ENCODE measurements at places on chromosomes 2 and 18. TPM values are rescaled to one million over a fixed set of nuclear protein-coding genes. Genes with fewer than 3 reads are reported as not detected.

DNA sequence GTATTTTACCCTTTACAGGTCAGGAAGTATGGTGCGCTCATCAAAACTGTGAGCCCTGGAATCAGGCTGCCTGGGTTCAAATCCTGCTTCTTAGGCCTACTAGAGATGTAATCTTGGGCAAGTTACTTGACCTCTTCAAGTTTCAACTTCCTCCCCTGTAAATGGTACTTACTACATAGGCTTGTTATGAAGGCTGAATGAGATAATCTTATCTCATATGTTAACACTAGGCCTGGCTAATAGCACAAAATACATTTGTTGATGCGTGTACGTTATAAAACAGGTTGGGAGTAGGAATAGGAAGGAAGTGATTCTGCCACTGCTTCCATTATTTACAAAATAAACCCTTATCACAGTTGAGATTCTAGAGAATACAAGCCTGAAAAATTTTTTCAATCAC lies 1.7 kb upstream of the RFTN2 start:
- H3K27ac ChIP-seq = peak overlapping the region; percentile 48
- H3K4me3 ChIP-seq = no peak overlapping the region
- no peak for DNase-seq
- H3K27me3 ChIP-seq = no peaks in the 10 kb centered on the region
- no peaks in the 10 kb centered on the region for H3K4me1 ChIP-seq

DNA sequence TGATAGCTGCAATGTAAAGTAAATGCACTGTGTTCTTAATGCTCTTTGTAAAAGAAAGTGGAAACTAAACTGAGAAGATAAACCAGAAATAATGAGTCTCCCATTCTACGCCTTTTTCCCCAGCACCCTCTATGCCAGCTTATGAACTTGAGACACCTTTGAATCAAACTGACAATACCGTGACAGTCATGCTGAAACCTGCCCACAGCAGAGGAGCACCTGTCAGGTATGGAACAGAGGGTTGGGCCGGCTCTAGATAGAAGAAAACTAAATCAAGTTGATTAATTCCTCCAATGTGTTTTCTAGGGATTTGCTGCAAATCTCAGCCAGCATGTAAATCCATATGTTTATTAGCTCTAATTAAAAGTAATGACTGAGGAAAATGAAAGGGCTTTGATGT lies 520.6 kb upstream of the RAB12 start:
- no peaks in the 10 kb centered on the region for H3K4me1 ChIP-seq
- no peaks in the 10 kb centered on the region for H3K36me3 ChIP-seq
- DNase-seq = no peak
- H3K27ac ChIP-seq = no peak overlapping the region

DNA sequence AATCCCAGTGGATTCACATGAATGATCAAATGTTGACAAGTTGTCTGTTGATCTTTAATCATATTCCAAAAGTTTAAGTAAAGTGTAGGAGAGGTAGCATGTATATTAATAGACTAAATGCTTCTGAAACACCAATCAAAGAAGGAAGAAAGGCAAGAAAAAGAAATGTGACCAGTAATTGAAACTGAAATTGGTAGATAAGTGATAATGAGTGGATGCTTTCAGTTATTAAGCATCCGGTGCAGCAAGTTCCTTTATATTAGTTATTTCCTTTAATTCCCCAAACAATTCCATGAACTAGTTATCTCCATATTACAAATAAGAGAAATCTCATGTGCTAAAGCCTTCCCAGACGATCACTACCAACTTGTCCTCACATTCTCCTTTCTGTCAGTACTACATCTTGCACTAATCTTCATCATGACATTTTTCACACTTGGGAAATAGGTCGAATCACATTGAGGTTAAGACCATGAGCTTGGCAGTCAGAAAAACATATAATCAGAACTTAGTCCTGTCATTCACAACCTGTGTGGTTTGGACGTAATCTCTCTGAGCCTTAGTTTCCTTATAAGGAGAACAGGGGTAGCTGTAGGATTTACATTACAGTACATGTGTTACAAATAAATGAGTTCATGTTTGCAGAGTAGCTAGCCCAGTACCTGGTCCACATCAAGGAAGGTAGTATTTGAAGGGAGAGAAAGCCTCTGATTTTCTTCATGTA lies 182.1 kb downstream of the NOL4 start:
- DNase-seq = no peak
- no peak overlapping the region for H3K4me3 ChIP-seq
- no peaks in the 10 kb centered on the region for H3K4me1 ChIP-seq
- no peak overlapping the region for H3K27ac ChIP-seq

GRCh38 chr2:64201151-64201550 lies 56.9 kb upstream of the PELI1 start:
- no peak for DNase-seq
- H3K27ac ChIP-seq = peak overlapping the region; percentile 9
- no peak overlapping the region for H3K4me3 ChIP-seq
- peaks cover 12% of the 10 kb centered on the region for H3K4me1 ChIP-seq
- H3K36me3 ChIP-seq = no peaks in the 10 kb centered on the region

- H3K4me3 ChIP-seq = no peak overlapping the region
- no peaks in the 10 kb centered on the region for H3K4me1 ChIP-seq
- H3K36me3 ChIP-seq = no peaks in the 10 kb centered on the region
Observed at GRCh38 chr18:35277633-35278032, 12.4 kb downstream of the ZSCAN30 start.

DNA sequence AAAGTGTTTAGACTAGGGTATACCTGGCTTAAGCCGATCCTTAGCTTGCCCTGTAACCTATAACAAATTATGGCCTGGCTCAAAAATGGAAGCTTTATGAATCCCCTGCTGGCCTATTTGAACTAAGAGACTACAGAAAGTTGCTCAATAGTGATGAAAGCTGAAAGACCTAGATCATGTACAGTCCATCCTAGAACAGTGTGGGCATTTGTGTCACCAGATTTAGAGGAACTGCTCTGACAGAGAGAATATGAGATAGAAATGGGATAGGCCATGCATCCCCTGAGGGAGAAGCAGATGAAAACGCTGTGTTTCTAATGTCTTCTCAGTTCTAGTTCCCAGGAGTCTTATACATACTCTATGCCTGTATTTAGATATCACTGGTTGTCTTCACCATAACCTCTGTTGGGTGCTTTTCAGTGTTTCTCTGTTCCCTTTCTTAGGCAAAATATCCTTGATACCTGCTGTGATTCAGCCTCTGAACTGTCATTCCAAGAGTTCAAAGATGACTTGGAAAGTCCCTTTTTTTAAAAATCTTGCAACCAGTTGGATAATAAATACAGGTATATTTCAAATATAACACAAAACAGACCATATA lies 246.9 kb upstream of the SLC39A10 start:
- H3K27ac ChIP-seq = no peak overlapping the region
- no peak overlapping the region for H3K4me3 ChIP-seq
- H3K36me3 ChIP-seq = no peaks in the 10 kb centered on the region
- no peaks in the 10 kb centered on the region for H3K4me1 ChIP-seq

GRCh38 chr2:10426726-10427617 lies 21.2 kb downstream of the ODC1 start:
- H3K36me3 ChIP-seq = peaks cover 66% of the 10 kb centered on the region
- H3K4me3 ChIP-seq = no peak overlapping the region
- no peaks in the 10 kb centered on the region for H3K27me3 ChIP-seq
- no peak for DNase-seq

GRCh38 chr18:37694516-37694915 lies 128.9 kb upstream of the CELF4 start:
- DNase-seq = no peak
- no peaks in the 10 kb centered on the region for H3K4me1 ChIP-seq
- no peaks in the 10 kb centered on the region for H3K27me3 ChIP-seq
- no peak overlapping the region for H3K27ac ChIP-seq
- no peaks in the 10 kb centered on the region for H3K36me3 ChIP-seq

DNA sequence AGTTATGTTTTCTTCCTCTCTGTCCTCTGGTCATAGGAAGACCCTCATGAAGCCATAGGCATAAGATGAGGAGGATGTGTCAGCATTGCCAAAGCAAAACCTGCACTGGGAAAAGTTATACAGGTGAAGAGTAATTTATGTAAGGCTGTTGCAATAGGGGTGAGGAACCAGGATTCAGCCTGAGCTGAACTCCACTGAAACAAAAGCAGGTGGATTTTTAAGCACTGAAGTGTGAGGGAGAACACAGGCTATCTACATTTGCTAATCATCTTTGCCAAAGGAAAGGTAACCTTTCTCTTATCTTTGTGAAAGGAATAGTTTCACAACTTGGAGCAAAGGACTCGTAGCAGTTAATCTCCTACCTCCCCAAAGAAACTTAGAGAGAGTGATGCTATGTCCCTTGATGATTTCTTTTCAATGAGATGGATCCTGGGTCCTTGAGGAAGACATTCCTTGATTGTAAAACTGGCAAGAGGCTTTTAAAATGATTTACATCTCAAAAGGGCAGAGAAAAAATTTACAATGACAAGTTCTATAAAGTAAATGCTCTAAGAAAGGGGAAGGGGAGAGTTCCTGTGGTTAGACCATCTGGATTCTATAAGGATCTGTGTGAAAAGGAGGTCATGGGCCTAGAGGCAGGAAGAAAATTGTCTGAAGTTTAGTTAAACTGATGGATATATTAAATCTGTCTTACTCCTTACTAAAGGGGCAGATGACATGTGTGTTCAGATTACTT lies 385.4 kb upstream of the CDH7 start:
- H3K4me1 ChIP-seq = no peaks in the 10 kb centered on the region
- no peaks in the 10 kb centered on the region for H3K36me3 ChIP-seq
- no peak for DNase-seq
- H3K27me3 ChIP-seq = no peaks in the 10 kb centered on the region
- H3K4me3 ChIP-seq = no peak overlapping the region

DNA sequence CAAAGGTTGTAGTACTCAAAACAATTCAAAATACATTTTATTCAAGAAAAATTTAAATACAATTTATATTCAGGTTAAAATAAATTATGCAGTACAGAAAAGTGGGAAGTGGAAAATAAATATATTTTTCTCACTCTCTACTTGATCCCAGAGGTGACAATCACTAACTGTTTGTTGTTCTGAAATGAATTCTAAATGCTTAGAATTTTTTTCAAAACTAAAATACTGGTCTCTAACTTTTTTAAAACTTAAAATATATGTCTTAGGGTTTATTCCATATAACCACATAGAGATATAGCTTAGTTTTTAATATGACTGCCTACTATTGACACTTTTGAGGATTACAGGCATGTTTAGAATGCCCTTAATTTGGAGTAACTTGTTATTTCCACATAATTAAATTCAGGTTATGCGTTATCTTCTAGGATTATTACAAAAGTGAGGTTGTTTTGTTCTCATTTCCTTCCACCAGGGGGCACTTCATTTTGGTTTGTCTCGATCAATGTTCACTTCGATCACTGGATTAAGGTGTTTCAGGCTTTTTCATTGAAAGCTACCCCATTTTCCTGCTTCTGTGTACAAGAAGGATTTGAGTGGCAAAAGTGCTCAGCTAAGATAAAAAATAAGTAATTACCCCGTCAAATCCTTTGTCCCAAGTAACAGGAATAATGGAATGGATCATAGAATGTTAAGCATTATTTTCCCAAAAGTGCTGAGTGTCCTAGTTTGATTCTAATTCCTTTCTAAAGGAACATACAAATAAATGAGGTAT lies 27.1 kb upstream of the TFPI start:
- H3K36me3 ChIP-seq = no peaks in the 10 kb centered on the region
- peaks cover 5% of the 10 kb centered on the region for H3K4me1 ChIP-seq
- DNase-seq = peak; percentile 51
- H3K27me3 ChIP-seq = no peaks in the 10 kb centered on the region
- H3K4me3 ChIP-seq = no peak overlapping the region

GRCh38 chr2:192026059-192026824 lies 168.5 kb downstream of the TMEFF2 start:
- H3K4me3 ChIP-seq = no peak overlapping the region
- no peak overlapping the region for H3K27ac ChIP-seq
- H3K4me1 ChIP-seq = no peaks in the 10 kb centered on the region

DNA sequence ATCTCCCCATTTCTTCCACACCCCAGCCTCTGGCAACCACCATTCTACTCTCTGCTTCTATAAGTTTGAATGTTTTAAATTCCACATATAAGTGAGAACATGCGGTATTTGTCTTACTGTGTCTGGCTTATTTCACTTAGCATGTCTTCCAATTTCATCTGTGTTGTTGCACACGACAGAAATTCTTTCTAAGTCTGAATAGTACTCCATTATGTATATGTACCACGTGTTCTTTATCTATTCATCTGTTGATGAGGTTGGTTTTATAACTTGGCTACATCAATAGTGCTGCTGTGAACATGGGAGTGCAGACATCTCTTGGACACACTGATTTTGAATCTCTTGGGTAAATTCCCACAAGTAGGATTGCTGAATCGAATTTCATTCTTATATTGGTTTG lies 31.8 kb upstream of the MTX2 start:
- H3K36me3 ChIP-seq = no peaks in the 10 kb centered on the region
- no peak for DNase-seq
- H3K4me1 ChIP-seq = no peaks in the 10 kb centered on the region
- no peak overlapping the region for H3K4me3 ChIP-seq
- H3K27ac ChIP-seq = no peak overlapping the region

DNA sequence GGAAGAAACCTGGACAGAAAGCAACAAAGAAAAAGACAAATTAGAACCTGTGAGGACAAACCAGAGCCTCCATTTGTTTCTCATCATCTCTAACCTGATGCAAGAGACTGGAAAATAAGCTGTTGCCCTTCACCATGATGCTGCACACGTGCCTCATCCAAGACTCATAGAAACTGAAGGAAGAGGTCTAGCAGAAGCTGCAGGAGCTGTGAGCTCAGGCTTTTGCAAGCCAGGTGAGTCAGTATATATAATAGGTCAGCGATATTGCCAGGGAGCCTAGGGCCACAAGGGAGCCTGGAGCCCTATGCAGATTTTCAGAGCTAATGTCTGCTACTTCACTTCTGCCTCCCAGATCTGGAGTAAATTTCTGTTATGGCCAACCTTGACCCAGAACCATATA lies 163.1 kb downstream of the LNPK start:
- H3K4me1 ChIP-seq = no peaks in the 10 kb centered on the region
- H3K4me3 ChIP-seq = no peak overlapping the region
- no peaks in the 10 kb centered on the region for H3K36me3 ChIP-seq

DNA sequence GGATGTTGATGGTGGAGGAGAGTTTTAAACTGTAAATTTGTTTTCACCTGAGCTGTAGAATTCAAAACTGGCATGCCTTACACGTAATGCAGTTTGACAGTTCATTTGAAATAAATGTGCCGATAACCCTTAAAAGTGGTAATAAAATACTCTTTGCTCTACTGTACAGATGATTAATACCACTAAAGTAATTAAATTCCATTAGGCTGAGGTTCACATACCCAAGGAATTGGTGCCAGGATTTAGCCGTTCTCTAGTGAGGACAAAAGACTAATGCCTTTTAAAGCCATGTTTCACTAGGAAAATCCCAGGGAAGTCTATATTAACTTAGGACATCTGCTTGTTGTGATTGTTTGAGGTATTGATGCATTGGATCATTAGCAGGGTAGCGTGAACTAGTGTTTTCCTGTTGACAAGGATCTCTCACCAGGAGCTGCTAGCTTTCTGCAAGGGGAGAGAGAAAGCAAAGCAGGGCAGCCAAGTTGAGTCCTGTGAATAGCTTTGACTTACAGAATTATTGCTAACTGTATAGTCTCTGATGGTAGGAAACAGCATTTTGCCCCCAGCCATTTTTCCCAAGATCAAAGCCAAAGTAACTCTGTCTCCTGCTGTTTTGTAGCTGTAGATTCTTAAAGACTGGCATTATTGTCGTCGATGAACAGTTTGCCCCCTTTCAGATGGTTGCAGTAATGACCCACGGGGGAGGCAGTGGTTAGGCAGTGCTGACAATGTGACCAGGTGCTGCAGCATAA lies 280.9 kb upstream of the FANCL start:
- no peak overlapping the region for H3K27ac ChIP-seq
- H3K4me3 ChIP-seq = no peak overlapping the region
- no peaks in the 10 kb centered on the region for H3K4me1 ChIP-seq
- H3K27me3 ChIP-seq = no peaks in the 10 kb centered on the region

MEP1B gene
- not detected for total RNA-seq

LAMA1 gene
- 1.2 TPM for total RNA-seq

NYAP2 gene
- not detected for total RNA-seq

SCG2 gene
- total RNA-seq = 0.30 TPM

ADD2 gene
- total RNA-seq = 4.2 TPM

KHK gene
- total RNA-seq = 10.5 TPM

REG1B gene
- total RNA-seq = 4.1 TPM

PROM2 gene
- total RNA-seq = 2.2 TPM
